ENCODE measurements at places on chromosomes 2 and 18. TPM values are rescaled to one million over a fixed set of nuclear protein-coding genes. Genes with fewer than 3 reads are reported as not detected.

DNA sequence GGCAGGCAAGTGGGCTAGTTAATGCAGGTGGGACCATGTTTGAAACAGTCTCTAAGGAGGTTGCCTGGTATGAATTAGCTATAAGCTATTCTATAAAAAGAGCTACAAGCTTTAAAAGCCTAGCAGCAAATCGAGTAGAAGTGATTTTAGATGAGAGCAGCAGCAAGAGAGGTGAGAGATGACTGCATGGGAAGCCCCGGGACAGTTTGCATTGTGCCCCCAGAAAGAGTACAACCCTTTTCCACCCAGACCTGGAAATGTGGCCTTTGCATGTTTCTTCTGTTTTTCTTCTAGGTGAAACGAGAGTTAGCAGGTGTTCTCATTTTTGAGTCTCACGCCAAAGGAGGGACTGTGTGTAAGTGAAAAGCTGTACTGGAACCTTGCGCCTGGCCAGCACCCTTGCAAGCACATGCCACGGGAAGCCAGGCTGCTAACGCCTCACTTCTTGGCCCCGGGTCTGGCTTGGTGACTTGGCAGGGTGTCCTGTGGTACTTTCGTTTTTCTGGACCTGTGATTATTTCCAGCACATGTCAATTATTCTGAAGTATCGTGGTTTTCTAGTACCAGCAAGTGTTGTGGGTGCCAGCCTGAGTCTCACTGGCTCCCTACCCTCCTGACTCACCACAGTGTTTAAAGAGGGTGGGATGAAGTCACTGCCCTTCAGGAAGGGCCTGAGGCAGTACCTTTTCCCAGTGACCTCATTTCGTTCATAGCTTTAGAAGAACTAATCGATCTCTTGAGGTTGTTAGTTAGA lies 90.3 kb upstream of the MAP3K20 start:
- DNase-seq = no peak

DNA sequence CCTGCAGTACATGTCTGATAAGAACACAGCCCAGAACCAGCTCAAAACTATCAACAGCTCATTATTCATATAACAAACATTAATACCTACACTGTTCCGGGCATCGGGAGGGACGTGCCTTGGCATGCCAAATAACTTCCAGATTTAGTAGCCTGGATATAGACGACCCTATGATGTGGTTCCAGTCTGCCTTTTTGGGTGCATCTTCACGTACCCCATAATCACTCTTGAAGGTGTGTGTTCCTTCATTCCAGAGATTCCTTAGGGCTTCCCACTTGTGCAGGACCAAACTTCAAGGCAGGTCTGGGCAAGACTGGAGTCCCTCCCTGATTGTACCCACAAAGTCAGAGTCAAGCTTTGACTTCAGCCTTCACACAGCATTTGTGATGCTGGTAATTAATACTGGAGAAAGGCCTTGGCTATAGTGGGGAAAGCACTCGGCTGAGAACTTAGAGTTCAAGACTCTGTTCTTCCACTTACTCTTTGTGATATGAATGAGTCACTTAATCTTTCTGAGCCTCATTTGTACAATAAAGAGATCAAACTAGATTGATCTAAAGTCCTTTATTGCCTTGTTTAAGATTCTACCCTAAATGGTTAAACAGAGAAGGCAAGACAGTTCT lies 27.7 kb upstream of the SPATS2L start:
- no peak for DNase-seq

DNA sequence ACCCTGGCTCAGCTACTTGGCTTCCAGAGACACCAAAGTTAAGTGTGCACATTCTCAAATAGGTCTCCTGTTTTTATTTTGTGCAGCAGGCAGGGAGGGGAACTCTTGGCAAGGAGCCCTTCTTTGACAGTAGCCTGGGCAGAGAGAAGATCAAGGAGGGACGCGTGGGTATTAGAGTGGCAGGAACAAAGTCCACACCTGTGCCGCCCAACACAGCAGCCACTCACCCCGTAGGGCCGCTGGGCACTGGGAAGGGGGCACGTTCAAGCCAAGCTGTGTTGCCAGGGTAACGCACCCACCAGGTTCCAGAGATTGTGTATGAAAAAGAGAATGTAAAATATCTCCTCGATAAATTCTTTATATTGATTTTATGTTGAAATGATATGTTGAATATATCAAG lies 229.3 kb upstream of the AGAP1 start:
- no peak for DNase-seq

- no peak for DNase-seq
Measured at GRCh38 chr2:98501876-98502275, 57.2 kb downstream of the INPP4A start.

GRCh38 chr18:57220930-57221483 lies 74.1 kb downstream of the BOD1L2 start:
- no peak for DNase-seq

DNA sequence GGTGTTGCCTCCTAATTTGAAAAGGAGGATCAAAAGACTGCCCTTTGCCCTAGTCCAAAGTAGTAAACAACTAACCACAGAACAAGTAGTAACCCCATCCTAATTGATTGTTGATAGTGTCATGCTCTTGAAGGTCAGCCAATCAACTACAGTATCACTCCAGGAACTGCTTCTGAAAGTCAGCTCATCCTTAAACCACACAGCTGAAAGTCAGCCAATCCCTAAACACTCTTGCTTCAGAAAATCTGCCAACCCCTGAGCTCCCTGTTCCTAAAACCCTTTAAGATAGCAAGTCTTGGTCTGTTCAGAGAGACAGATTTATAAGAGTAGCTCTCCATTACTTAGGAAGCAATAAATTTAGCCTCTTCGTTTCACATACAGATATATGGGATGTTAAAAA lies 51.6 kb upstream of the CPO start:
- no peak for DNase-seq

GRCh38 chr2:45260946-45261345 lies 251.7 kb upstream of the SIX2 start:
- no peak for DNase-seq

DNA sequence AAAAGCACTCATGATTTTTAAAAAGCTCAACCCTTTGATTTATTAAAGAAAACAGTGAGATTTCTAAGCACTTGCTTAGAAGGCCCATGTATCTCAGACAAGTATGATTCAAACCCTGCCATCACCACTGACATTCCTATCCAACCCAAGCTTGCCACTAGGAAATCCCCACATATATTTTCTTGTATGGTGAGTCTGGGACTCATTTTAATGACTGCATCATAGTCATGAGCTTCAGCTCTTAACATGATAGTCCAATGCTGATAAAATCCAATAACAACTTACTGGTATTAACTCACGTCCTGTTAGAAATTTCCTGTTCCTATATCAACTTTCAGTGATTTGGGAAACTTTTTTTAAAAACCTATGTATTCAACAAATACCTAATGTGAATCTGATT lies 39.4 kb upstream of the NCKAP5 start:
- DNase-seq = no peak

DNA sequence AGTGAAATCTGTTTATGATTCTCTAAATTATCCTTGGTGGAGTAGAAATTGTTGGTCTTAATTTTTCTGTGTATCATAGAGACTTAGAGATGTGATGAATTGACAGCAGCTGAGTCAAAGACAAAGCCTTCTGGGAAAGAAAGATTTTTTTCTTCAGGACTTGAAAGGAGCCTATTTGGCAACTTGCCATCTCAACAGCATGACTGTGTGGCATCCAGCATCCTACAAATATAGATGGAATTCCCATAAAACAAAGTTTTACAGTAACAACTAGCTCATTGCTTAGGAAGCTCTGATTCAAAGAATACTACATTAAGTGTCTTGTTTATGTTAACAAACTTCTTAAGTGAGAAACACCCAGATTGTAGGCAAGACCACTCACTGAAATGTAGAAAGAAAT lies 79.2 kb upstream of the SETBP1 start:
- no peak for DNase-seq

DNA sequence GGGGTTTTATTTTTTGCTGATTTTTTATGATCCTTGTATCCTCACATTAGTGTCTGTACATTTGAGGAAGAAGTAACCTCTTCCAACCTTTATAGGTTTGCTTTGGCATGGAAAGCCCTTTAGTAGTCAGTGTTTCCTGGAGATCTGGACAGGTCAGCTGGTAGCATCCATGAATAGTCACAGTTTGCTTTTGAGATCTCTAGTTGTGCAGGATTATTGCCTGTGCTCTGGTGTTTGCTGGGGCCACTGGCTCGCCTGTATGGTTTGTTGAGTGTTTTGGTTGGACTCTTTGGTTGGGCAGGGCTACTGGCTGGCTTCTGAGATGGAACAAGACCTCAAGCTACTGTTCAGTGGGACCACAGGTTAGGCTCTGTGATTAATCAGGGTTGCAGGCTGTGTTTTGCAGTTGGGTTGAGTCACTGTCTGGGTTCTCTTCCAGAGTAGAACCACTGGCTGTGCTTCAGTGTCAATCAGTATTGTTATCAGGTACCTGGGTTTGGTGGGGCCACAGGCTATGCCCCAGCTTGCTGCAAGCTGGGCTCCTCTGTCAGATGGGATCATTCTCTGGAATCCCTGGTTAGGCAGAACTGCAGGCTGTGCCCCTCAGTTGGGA lies 20.0 kb downstream of the SP140L start:
- no peak for DNase-seq

DNA sequence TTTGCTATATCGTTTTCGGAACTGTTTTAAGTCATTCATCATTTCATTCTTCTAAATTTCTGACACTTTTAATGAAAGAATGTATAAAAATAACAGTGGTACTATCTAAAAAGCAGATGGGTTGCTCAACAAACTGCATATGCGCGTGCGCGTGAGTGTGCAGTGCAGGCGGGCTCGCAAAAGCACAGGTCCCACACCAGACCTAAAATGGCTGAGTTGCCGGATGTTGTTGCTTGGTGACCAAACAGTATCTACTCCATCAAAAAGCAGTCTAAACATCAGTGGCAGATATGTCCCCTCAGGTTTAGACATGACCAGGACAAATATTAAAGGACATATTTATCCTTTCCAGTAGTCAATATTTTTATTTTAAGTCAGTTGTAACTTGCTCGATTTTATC lies 5.1 kb downstream of the NOL4 start:
- DNase-seq = no peak

DNA sequence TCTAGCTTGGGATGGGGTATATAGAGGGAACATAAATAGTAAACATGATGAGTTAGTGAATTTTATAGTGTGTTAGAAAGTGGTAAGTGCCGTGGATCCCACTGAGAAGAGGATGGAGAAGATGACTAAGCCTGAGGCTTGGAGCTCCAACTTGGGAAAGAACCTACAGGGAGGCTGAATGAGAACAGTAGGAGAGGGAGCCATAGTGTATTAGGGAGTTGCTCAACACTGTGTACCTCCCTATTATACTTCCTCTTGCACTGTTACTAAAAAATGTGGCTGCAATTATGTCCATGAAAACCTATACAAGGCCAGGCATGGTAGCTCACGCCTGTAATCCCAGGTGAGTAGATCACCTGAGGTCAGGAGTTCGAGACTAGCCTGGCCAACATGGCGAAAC lies 2.9 kb upstream of the SLC19A3 start:
- no peak for DNase-seq

DNA sequence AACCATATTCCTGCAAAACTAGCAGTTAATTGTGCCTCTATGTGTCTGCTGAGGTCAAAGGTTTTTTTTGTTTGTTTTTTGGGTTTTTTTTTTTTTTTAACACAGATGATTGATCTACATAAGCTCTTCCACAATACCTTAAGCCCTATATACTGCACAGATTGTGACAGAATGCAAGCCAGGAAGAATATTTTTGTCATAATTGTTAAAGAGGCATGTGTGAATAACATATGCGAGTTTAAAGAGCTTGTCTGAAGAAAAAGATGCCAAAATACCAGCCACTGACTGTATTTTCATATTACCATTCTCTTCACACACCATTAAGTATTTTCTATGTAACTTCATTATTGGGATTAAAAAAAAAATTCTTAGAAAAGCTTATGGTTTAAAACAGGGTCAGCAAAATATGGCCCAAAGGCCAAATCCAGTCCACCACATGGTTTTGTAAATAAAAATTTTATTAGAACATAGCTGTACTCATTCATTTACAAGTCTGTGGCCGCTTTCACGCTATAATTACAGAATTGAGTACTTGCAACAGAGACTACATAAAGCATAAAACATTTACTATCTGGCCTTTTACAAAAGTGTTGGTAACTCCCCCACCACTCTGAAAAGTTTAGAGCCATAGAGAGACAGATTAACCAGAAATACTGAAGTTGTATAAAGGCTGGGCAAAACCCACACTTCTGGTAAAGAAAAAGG lies 89.9 kb downstream of the TRIP12 start:
- DNase-seq = no peak

DNA sequence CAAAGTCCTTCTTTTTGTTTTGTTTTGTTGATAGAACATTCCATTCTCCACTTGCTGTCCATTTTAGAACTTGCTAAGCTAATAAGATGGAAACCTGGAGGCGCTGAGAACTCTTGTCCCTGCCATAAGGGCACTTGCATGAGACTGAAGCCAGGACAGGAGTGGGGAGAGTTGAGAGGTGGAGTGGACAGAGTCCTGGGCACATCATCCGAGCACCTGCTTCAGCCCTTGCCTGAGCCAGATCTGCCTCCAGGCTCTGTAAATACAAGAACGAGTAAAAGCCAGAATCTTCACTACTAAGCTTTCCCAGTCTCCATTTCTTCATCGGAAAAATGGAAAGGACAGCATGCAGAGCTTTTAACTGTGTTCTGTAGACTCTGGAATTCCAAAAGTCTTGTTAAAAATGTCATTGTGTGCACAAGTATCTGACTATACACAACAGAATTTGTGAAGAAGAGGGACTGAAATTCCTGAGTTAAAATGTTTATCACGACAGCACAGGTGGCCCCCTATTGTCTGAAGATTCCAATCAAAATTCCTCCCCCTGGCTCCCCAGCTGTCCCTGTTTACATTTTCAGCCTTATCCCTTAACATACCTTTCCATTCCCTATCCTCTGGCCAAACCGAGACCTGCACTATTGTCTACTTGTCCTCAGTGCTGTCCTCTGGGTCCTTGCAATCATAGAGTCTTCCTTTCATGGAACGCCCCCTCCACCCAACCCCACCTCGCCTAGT lies 498.2 kb upstream of the TNP1 start:
- no peak for DNase-seq

- DNase-seq = no peak
Measured at GRCh38 chr18:79975043-79975442, 10.6 kb downstream of the HSBP1L1 start.

- DNase-seq = no peak
Measured at GRCh38 chr2:231701456-231702373, 6.6 kb upstream of the PTMA start.

DNA sequence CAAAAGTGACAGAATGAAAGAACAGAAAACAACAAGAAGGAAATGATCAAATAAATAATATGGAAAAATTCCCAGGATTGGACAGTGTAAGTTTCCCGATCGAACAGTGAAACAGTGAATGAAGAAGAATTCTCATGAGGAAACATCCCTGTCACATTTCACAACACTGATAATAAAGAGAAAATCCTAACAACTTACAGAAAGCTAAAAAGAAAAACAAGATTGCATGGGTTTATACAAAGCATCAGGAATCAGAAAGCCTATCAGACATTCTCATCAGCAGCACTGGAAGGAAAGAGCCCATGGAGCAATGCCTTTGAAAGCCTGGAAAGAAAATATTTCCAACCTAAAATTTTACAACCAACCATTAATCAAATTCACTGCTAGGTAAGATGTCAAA lies 9.9 kb upstream of the COL6A3 start:
- no peak for DNase-seq

GRCh38 chr2:30177956-30178355 lies 31.1 kb downstream of the YPEL5 start:
- DNase-seq = no peak

The MAPRE3 gene
- 21.3 TPM for total RNA-seq

The STPG4 gene
- total RNA-seq = not detected

The MC2R gene
- total RNA-seq = not detected

The CFC1 gene
- not detected for total RNA-seq

The EVX2 gene
- not detected for total RNA-seq

The GPR39 gene
- 0.16 TPM for total RNA-seq

All from breast epithelium (tissue), 4 donors.